A549 treated with CpdA at 1 μM for 4 hours (cell line): ENCODE measurements at places on chromosomes 16 and 17. TPM values are rescaled to one million over a fixed set of nuclear protein-coding genes. Genes with fewer than 3 reads are reported as not detected.

The CA7 gene
- total RNA-seq = 0.07 TPM in 1 of 5 replicates, not detected in the others

The KCNJ18 gene
- total RNA-seq = 0.03 to 0.07 TPM in 2 of 5 replicates, not detected in the others

The RNU2-1 gene
- not detected in 5 replicates for total RNA-seq

The ABCA6 gene
- total RNA-seq = 0.02 TPM in 1 of 5 replicates, not detected in the others

The SLFN14 gene
- not detected in 5 replicates for total RNA-seq

The LRRC37A2 gene
- 2.7 to 4.1 TPM (median 3.7 TPM) in 5 replicates for total RNA-seq

The MEOX1 gene
- not detected in 5 replicates for total RNA-seq

The PLEKHM1 gene
- 23.2 to 28.0 TPM (median 24.6 TPM) in 5 replicates for total RNA-seq

The ASIC2 gene
- total RNA-seq = 2.1 to 3.1 TPM (median 2.4 TPM) in 5 replicates

The TBC1D3K gene
- total RNA-seq = not detected in 5 replicates

The DLX4 gene
- 1.4 to 3.2 TPM (median 2.6 TPM) in 5 replicates for total RNA-seq

The BAHCC1 gene
- total RNA-seq = 12.9 to 18.2 TPM (median 15.4 TPM) in 5 replicates

The CLEC3A gene
- total RNA-seq = not detected in 5 replicates

The MPP2 gene
- 1.3 to 2.4 TPM (median 2.1 TPM) in 5 replicates for total RNA-seq

The USH1G gene
- total RNA-seq = 0.02 to 0.12 TPM (median 0.08 TPM) in 4 of 5 replicates, not detected in the other

The CTRB2 gene
- not detected in 5 replicates for total RNA-seq

The SMPD3 gene
- total RNA-seq = 0.09 to 0.48 TPM (median 0.32 TPM) in 5 replicates

The PRKAR1A gene
- total RNA-seq = 129 to 178 TPM (median 174 TPM) in 5 replicates

The MATCAP1 gene
- total RNA-seq = 3.6 to 8.0 TPM (median 5.9 TPM) in 5 replicates

The SLC6A4 gene
- total RNA-seq = 0.02 to 0.08 TPM (median 0.04 TPM) in 3 of 5 replicates, not detected in the others

The TPSG1 gene
- 0.08 to 0.16 TPM in 2 of 5 replicates, not detected in the others for total RNA-seq

The MVP gene
- 110 to 134 TPM (median 125 TPM) in 5 replicates for total RNA-seq

The TRIM65 gene
- 31.8 to 44.1 TPM (median 37.8 TPM) in 5 replicates for total RNA-seq

The RAD51D gene
- total RNA-seq = 22.6 to 32.7 TPM (median 26.8 TPM) in 5 replicates

The CXCL16 gene
- 16.1 to 21.4 TPM (median 18.9 TPM) in 5 replicates for total RNA-seq

The MYH1 gene
- not detected in 5 replicates for total RNA-seq

The CCDC144A gene
- total RNA-seq = 0.66 to 1.6 TPM (median 1.5 TPM) in 5 replicates

The DHRS7C gene
- not detected in 5 replicates for total RNA-seq

The GHDC gene
- total RNA-seq = 14.2 to 22.4 TPM (median 20.2 TPM) in 5 replicates

The ENPP7 gene
- total RNA-seq = not detected in 5 replicates

The ACSM2B gene
- not detected in 5 replicates for total RNA-seq

The EXOC3L1 gene
- 0.07 to 0.48 TPM in 2 of 5 replicates, not detected in the others for total RNA-seq

The EME1 gene
- total RNA-seq = 14.7 to 16.8 TPM (median 15.6 TPM) in 5 replicates

The SDR42E1 gene
- total RNA-seq = 1.1 to 2.3 TPM (median 1.4 TPM) in 5 replicates

The NR1D1 gene
- 9.2 to 11.3 TPM (median 10.8 TPM) in 5 replicates for total RNA-seq

The FBXO39 gene
- not detected in 5 replicates for total RNA-seq

The CD300LF gene
- total RNA-seq = not detected in 5 replicates

The NFATC3 gene
- 14.4 to 16.1 TPM (median 15.7 TPM) in 5 replicates for total RNA-seq

The HIGD1B gene
- not detected in 5 replicates for total RNA-seq

The MRPL28 gene
- 114 to 137 TPM (median 122 TPM) in 5 replicates for total RNA-seq

The EFNB3 gene
- 1.0 to 1.7 TPM (median 1.4 TPM) in 5 replicates for total RNA-seq

The CETP gene
- not detected in 5 replicates for total RNA-seq

The NPIPB8 gene
- total RNA-seq = 0.49 to 0.97 TPM in 2 of 5 replicates, not detected in the others

The OR1A1 gene
- total RNA-seq = not detected in 5 replicates

The OTOA gene
- 0.05 TPM in 2 of 5 replicates, not detected in the others for total RNA-seq
